ENCODE measurements at places on chromosomes 13 and 19.
A peak's percentile ranks its signal among the peaks of the same experiment; 100 is the strongest.

DNA sequence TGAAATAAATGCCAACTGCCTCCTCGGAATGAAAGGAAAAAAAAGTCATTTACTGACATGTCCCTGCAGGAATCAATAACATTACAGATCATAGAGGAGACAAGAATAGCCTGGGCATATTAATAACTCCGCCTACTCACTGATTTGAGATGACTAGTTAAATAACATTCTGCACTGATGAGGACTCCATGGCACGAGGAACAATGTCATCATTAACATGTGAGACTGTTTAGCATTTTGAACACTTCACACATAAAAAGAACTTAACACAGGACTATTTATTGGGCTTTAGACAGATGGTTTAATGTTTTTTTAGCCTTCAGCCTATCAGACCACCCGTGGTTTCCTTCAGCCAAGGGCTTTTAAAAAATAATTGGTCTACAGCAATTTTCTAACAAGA lies 170.1 kb downstream of the OLFM4 start:
- DNase-seq = no peak

DNA sequence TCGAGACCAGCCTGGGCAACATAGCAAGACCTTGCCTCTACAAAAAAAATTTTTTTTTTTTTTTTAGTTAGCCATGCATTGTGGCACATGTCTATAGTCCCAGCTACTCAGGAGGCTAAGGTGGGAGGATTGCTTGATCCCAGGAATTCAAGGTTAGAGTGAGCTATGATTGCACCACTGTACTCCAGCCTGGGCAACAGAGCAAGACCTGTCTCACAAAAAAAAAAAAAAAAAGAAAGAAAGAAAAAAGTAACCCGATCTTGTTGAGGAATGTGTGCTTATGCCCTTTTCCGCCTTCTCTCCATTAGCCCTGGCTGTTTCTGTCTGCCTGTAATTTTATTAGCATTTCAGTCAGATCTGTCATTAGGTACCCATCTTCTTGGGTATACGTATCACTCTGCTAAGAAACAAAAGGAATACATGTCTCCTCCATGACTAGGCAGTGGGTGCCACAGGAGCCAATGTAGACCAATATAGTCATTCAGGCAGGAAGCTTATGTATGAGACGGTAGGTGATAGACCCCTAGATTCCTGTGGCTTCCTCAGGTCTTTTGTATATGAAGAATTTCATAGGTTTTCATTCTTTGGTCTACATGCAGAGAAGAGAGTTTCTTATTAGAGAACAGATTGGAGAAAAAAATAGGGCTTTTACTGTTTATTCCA lies 59.6 kb upstream of the NPAS1 start:
- DNase-seq = no peak

- no peak for DNase-seq
Measured at GRCh38 chr19:38701455-38702063, 42.7 kb downstream of the CAPN12 start.

- no peak for DNase-seq
Measured at GRCh38 chr19:13652810-13653590, 111.3 kb upstream of the MRI1 start.

DNA sequence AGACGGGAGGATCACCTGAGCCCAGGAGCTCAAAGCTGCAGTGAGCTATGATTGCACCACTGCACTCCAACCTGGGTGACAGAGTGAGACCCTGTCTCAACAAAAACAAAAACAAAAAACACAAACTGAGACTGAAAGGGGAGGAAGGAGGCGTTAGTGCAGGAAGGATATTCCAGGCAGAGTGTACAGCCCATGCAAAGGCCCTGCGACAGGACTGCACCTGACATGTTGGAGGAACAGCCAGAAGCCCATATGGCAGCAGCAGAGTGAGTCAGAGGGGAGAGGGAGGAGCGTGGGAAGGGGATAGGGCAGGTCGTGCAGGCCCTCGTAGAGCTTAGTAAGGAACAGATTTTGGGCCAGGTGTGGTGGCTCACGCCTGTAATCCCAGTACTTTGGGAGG lies 3.2 kb downstream of the ZNRF4 start:
- no peak for DNase-seq

- DNase-seq = no peak
Measured at GRCh38 chr13:99585609-99586008, 84.3 kb downstream of the TM9SF2 start.

GRCh38 chr13:113573065-113573464 lies 11.5 kb upstream of the TFDP1 start:
- no peak for DNase-seq

GRCh38 chr13:74066937-74067336 lies 67.3 kb downstream of the KLF12 start:
- DNase-seq = no peak

DNA sequence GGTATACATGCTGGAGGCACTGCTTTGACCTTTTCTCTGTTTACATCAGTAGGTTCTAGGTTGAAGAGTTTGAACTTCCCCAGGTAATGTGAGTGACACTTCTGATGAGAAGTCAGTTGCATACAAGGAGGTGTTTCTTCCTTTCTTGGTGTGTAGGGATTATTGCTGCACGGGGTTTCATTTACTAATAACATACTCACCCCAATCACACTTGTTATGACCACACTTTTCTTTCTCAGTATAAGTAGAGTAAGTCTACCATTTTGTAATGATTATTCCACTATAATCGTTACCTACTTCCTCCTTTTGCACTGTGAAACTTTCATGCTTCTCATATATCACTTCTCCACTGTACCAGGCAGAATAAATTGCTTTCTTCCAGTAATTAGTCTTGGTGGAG lies 138.0 kb downstream of the TNFSF13B start:
- no peak for DNase-seq

- no peak for DNase-seq
Measured at GRCh38 chr13:111247552-111247951, 72.9 kb upstream of the TEX29 start.

- DNase-seq = no peak
Measured at GRCh38 chr13:53782488-53782961, 753.9 kb downstream of the OLFM4 start.

DNA sequence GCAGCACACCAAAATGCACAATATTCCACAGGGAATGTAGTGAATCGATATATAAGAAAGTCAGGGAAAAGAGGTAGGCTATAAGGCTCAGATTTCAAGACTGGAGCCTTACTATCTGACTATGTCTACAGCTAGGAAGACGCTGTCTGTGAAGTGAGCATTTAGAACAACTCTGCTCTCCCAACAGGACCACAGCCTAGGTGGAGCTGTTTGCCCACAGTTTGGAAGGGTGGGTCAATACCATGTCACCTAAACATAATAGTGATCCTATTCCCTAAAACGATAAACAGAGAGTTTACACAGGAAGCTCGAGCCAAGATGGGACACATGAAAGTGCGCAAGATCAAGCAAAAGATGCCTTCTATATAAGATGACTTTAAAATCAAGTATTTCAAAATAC lies 2486.0 kb upstream of the PCDH20 start:
- no peak for DNase-seq

GRCh38 chr19:21022996-21023395 lies 2.5 kb downstream of the ZNF430 start:
- DNase-seq = no peak

DNA sequence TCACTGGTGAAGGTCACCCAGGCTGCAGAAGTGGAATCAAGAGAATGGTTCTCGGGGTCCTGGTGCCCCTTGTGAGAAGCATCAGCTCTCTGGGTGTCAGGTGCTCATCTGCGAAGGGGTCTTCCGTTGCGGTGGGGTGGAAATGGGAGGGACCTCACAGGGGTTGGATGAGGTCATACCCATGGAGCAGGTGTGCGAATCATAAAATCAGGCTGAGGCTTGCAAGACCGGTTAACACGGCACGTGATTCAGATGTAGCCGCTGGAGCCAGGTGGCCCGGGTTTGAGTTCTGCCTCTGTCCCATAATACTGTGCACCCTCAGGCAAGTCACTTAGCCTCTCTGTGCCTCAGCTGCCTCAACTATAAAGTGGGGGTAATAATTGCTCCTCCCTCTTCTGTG lies 3.9 kb upstream of the KLK15 start:
- DNase-seq = no peak

DNA sequence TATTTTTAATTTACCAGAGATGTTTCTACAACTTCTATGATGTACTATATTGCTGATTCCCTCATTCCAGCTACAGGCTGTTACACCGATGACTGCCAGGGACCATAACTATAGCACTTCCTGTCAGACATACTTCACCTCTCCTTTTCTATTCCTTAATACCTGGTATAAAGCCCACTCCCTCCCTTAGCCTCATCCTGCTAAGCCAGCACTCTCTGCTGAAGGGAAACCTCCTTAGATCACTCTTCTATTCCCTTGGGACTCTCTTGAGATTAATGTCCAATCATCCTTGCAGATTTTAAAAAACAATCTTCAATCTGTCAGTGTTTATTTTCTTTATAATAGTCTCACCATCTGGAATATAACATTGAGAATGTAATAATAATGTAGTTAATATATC lies 127.9 kb downstream of the DIAPH3 start:
- DNase-seq = no peak

DNA sequence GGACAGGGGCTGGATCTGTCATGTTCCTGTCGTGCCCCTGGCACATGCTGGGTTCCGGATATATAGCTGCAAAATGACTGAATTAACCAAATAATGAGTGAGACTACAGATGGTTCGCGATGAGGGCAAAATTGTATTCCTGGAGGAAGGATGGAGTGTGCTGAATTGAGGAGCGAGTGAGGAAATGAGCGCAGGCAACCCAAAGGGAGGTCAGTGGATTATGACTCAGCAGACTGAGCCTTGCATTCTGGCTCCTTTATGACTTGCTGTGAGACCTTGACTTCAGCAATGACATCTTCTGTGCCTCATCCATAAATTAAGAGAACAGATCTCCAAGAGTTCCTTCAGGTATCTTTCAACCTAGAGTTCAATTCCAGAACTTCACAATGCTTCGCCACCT lies 115.0 kb upstream of the CLDN10 start:
- no peak for DNase-seq

DNA sequence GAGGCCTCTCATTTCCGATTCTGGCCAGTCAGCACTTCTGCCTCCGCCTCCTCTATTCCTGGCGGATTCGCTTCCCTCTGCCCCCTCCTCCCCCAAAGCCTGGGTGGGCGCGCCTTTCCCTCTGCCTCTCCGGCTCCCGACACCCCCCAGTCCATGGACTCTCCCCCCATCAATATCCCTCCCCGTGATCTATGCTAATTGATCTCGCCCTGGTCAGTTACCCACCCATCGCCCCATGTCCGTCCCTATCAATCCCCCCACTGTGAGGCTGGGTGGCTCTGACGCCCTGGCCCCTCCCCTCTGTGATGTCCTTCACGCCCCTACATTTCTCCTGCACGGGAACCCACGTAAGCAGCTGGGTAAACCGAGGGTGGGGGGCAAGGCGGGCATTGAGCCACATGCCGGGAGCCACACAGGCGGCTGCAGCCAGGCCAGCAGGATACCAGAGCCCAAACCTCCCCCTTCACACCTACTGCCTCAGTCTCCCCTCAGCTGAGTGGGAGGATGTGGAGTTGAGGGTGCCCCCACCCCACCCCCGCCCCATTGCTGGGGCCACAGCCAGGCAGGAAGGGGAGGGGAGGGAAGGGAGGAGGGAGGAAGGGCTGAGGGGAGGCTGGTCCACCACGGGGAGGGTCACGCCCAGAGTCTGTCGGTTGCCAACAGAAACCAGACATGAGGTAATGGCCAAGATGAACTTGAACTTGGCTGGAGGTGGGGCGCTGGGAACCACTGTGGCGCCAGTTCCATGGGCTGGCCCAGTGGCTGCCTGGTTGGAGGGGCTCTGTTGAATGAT lies 21.0 kb downstream of the SMIM24 start:
- peak; percentile 58 for DNase-seq

GRCh38 chr19:46350029-46350757 lies 3.3 kb downstream of the PPP5C start:
- no peak for DNase-seq

GRCh38 chr13:23928985-23929384 lies 31.7 kb upstream of the C1QTNF9B start:
- peak; percentile 42 for DNase-seq

DNA sequence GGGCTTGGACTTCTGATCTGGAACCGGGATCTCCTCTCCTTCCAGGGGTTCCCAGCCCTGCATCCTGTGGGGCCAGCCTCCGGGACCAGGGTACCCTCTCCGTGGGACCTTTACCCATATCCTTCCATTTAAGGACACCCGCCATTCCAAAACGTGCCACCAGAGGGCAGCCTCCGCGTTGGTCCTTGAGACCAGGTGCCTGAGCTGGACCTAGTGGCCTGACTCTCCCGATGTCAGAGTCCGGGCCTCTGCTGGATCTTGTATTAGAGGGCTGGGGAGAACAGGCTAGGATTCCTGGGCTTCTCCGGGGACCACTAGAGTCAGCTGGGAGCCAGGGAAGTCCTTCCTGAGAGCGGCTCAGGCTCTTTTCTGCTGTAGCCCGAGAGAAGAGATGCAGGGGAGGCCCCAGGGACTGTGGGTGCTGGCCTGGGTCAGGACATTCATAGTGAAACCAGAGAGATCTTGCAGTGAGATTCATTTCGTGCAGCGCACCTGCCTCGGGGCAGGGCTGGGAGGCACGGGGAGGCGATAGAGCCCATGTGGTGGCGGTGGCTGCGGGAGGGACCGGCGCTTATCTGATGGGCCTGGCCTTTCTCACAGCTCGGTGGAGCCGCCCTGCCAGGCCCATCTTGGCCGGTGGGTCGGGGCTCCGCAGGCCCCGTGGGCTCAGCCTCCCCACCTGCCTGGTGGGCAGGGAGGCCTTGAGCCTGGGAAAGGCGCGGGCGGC lies 9.8 kb upstream of the SLC7A10 start:
- peak; percentile 18 for DNase-seq

GRCh38 chr19:2026770-2027169 lies 11.3 kb upstream of the BTBD2 start:
- DNase-seq = no peak

GRCh38 chr19:6958791-6959190 lies 62.4 kb downstream of the MBD3L2B start:
- DNase-seq = no peak

DNA sequence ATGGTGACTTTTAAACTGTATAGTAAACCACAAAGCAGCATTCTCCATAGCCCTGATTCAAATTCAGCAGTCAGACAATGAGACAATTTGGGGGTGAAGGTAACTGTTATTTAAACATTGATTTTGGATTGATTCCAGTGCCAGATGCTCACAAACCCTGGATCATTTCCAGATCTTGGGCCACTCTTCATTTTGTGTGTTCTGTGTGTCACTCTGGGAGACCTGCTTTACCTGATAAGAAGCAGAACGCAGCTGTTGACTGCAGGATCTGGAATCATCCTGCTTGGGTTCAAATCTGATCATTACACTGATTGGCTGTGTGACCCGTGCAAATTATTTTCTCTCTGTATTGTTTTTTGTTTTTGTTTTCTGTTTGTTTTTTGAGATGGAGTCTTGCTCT lies 4.0 kb upstream of the PCDH8 start:
- no peak for DNase-seq

GRCh38 chr13:24505256-24505655 lies 7.3 kb downstream of the PARP4 start:
- no peak for DNase-seq

DNA sequence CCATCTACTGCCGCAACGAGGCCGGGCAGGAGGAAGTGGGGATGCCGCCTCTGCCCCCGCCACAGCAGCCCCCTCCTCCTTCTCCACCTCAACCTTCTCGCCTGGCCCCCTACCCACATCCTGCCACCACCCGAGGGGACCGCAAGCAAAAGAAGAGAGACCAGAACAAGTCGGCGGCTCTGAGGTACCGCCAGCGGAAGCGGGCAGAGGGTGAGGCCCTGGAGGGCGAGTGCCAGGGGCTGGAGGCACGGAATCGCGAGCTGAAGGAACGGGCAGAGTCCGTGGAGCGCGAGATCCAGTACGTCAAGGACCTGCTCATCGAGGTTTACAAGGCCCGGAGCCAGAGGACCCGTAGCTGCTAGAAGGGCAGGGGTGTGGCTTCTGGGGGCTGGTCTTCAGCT lies 3.4 kb upstream of the NUP62 start:
- no peak for DNase-seq

All from AG04450 (cell line).